ENCODE measurements at places on chromosomes 16 and 17.

GRCh38 chr16:23435500-23435899, 17.5 kb downstream of the COG7 start:
- peak; percentile 76 for DNase-seq

DNA sequence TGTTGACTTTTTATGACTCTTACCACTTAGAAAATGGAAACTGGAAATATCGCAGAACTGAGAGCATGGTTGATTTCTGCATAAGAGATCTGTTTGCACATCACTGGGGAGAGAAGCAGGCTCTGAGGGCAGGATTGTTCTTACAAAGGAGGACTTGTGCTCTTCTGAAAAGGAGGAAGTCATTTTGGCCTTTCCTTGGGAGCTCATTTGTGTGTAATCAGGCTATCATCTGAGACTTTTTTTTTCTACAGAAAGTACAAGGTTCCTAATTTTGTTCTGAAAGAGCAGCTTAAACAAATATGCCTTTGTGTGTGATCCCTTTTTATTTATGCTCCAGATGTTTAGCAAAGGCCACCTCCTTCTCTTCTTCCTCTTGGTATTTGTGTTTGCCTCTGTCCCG, 145.7 kb upstream of the CACNG5 start:
- DNase-seq: no peak

GRCh38 chr17:58605470-58605869, 86.4 kb downstream of the TEX14 start:
- DNase-seq: peak; percentile 20

DNA sequence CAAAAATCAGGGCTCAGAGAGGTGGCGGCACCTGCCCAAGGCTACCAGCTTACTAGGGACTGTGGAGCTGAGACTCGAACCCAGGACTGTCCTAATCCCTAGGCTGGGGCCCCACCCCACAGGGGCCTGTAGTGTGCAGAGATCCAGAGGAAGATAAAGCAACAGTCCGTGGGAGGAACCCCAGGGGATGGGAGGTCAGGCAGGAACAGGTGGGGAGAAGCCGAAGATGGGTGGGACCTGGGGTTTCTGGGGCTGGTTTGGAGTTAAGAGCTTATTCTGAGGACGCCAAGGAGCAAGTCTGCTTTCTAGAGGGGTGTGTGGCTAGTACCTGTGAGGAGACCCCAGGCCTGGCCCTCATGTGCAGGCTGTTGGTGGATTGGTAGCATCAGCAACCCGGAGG, 14.9 kb downstream of the C16orf74 start:
- DNase-seq: no peak

DNA sequence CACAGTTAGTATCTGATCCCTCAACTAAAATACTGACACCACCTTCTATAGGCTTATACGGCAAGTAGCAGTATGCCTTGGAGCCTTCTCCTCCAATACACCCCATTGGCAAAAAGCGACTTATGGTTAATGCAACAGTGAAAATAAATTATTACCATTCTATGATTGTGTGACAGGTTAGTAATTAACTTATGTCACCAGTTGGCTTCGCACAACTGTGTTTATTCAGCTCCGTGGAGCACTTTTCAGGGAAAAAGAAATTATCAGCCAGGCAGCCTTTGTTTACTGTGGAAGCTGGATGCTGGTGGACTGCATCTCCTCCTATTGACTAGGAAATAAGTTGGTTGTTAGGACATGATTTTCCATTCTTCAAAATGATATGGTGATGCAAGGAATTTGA, 833.8 kb upstream of the RBFOX1 start:
- no peak for DNase-seq

GRCh38 chr17:31136319-31136718, 41.5 kb downstream of the NF1 start:
- no peak for DNase-seq

DNA sequence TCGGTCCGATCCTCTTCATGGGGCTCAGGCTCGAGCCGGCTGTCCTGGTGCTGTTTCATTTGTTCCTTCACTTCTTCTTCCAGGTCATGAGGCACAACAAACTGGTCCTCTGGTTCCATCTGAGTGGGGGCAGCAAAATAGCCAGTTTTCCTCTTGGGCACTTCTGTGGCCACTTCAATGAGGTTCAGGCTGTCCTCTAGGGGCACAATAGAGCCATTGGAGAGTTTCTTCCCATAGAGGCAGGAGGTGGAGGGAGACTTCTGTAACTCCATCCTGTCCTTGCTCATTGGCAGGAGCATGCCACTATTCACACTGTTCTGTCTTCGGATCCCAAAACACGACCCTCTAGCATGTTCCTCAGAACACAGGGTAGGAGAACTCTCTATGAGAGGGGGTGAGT, 22.9 kb downstream of the MARVELD3 start:
- no peak for DNase-seq

DNA sequence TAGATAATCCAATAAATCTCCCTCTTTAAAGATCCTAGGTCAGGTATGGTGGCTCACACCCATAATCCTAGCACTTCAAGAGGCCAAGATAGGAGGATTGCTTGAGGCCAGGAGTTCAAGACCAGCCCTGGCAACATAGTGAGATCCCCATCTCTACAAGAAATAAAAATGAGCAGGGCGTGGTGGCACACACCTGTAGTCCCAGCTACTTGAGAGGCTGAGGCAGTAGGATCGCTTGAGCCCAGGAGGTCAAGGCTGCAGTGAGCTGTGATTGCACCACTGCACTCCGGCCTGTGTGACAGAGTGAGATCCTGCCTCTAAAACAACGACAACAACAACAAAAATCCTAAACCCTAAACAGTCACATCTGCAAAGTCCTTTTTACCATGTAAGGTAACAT, 2.0 kb upstream of the CCL22 start:
- no peak for DNase-seq

DNA sequence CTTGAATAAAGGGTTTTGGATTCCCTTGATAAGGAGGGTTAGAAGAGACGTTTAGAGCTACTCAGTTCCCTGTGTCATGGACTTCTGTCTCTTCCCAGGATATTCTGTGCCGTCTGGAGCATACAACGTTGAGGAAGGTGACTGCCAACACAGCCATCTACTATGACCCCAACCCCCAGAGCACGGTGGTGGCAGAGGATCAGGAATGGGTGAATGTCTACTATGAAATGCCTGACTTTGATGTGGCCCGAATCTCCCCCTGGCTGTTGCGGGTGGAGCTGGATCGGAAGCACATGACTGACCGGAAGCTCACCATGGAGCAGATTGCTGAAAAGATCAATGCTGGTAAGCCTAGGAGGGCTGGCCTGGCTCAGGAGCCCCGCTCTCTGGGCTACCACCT, 24.7 kb downstream of the POLR2A start:
- no peak for DNase-seq

GRCh38 chr17:18959071-18959844, 7.3 kb downstream of the SLC5A10 start:
- no peak for DNase-seq

- DNase-seq: peak; percentile 23
Measured at GRCh38 chr16:89507214-89507833, 879 bp upstream of the SPG7 start.

DNA sequence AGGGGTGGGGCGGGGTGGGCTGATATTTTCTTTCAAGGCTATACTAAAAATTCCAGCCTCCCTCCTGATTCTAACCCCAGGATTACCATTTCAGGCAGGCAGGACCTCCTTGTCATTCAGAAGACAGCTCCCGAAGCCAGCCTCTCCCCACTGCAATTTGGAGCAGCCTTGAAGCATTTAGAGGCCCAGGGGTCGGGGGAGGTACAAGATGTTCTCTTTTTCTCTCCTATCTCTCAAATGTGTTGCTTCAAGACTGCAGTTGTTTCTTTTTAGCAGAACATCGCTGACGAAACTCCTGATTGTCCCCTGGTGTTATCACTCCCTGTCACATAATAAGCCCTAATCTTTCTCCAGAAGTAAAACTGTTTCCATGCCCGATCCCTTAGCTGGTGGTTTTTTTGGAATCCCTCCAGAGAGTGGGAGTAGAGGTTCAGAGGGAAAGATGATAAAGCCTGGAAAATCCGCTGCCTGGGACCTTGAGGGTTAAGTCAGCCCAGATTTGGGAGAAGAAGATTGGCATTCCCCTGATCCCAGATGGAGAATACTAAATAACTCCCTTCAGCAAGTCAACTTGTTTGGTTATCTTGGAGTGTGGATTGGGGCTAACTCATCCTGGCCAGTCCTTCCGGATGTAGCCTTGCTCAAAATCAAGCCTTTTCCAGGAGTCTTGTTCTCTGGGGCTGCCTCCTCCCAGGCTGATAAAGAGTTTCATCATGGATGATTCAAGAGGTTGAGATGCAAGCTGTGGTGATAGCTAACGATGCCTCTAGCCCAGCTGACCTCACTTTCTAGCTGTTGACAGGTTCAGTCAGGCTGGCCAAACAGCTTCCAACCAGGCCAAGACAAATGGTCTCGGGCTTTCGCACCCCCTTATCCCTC, 71.3 kb downstream of the SOX9 start:
- DNase-seq: no peak

GRCh38 chr17:76659928-76660655, 16.5 kb upstream of the ST6GALNAC1 start:
- DNase-seq: no peak

DNA sequence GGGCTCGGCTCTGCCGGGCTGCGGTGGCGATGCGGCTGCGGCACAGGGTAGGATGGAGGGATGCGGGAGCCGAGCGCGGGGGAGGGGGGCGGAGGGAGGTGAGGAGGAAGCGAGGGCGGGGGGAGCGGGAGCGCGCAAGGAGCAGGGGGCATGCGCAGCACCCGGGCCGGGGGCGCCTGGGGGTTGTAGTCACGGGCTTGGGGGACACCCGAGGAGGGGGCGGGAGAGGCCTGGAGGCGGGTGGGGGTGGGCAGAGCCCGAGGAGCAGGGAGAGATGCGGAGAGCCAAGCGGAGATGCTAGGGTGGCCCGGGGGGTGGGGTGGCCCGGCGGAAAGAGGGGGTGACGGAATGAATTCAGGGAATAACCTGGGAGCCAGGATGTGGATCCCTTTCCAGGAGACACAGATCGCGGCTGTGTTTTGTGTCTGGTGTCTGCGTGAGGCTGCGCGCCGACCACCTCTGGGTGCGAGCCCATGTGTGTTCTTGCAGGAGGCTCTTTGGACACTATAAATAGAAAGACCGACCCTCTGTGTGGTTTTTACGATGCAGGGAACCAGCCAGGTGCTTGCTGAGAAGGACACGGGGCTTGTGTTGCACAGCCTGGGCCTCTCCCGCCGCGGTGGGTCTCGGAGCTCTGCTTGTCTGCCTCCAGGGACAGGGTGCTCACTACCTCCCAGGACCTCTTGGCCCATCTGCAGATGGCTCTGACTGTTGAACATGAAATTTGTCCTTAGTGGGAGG, at the start of gene STX1B:
STX1B (minus strand) TSS at position 54 of the 741 bp plus-strand sequence. CDS start 242 bp downstream, outside the sequence.
- DNase-seq: peak; percentile 66

DNA sequence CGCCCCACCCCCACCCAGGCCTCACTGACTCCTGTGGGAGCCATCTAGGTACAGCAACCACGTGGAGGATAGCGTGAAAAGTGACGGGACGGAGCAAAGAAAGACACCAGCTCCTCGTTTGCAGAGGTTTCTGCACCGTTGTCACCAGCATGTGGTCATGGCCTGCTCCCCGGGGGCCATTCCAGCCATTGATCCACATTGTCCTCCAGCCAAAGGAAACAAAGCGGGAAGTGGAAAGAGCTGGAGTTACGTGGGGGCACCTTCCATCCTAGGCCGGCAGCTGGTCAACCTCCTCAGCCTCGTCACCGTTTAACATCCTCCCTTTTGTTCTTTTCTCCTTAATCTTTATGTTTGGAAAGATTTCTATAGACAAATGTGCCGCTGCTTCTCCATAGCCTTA, 153.7 kb downstream of the RPTOR start:
- no peak for DNase-seq

DNA sequence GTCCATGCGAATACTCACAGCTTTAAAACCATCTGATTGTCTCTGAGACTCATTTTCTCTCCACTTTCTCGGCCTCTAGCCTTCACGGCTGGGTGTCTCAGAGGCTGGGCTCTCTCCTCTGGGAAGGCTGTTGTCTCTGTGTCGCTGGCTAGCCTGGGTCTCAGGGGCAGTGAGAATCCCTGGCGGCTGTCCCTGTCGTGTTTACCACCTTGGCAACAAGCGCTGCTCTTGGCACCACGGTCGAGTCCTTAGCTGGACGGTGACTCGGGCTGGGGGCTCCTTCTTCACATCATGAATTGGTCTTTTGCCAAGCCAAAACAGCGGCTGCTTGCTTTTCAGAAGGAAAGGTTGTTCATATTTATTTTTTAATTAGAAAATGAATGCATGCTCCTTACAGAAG, 81.1 kb downstream of the MSI2 start:
- no peak for DNase-seq

DNA sequence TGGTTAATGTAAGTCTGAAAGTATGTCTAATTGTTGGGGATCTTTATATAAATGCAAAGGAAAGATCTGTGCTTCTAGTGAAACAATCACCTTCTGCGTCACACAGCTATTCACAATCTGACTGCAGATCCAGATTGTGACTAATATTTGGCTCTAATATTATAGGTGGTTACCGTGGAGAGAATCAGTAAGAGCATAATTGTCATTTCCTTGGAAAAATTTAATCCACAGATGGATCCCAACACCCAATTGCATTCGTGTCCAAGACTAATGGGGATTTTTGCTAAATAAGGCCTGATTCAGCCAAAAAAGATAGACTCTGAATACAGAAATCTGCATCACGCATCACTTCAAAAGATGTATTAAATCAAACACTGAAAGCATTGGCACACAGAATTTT, 2.7 kb upstream of the KCNJ2 start:
- no peak for DNase-seq

- no peak for DNase-seq
Measured at GRCh38 chr17:18157354-18157985, 26.2 kb upstream of the ALKBH5 start.

DNA sequence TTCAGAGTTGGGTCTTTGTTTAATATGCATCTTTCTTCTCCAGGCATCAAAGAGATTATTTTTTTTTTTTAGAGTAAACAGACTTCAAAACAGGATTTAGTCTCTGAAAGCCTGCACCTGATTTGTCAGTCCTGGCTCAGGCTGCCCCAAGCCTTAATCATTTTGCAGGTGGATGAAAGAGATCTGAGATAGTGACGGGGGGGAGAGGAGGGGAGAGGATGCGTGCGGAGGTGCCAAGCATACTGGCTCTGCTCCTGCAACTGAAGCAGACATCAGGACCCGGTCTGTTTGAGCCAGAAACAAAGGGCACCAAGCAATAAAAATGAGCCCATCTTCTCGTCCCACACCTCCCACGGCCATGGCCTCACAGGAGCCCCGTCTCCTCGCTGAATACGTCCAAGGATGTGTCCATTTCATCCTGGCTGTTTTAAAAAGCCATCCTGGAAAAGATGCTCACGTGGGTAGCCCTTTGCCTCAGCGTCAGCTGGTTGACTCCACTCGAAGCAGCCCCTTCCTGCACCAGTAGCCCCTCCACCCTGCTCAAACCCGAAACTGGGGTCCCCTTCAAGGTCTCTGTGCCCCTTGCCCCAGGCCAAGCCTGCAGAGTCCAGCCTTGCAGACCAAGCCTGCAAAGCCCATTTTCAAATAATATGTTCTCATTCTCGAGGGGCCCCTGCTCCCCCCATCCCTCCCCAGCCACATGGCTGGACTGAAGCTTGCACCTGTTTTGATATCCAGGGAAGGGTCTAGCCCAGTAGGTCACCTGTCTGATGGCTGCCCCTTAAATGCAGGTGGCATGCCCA, 84.8 kb upstream of the TNRC6C start:
- no peak for DNase-seq

GRCh38 chr16:86768228-86768791, 190.0 kb downstream of the FOXL1 start:
- DNase-seq: no peak

GRCh38 chr16:58741166-58741565, 7.0 kb upstream of the GOT2 start:
- no peak for DNase-seq
